ENCODE measurements at places on chromosomes 5 and 9.

- no peak for DNase-seq
These were observed 344.8 kb downstream of the MTRR start for GRCh38 chr5:8213701-8214240.

- no peak for DNase-seq
These were observed 334.0 kb upstream of the NUDT12 start for GRCh38 chr5:103896593-103896992.

GRCh38 chr5:137401946-137402345, 97.2 kb downstream of the SPOCK1 start:
- no peak for DNase-seq

DNA sequence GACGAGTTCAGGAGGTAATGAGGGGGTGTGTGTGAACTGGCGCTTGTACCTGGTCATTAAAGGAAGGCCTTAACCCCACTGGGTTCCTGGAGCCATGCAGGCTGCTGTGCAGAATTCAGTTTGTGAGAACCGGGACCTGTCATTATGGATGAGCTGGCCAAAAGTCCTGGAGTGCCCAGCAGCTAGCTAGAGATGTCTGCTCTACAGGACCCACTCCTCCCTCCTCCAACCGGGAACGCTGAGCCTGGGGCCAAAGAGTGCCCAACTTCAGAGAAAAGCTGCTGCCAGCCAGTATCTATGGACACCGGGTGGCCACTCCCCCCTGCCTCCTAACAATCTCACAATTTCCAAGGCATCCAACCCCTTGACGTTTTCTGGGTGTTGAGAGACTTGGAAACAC, 1.2 kb downstream of the ENTREP1 start:
- DNase-seq = no peak

DNA sequence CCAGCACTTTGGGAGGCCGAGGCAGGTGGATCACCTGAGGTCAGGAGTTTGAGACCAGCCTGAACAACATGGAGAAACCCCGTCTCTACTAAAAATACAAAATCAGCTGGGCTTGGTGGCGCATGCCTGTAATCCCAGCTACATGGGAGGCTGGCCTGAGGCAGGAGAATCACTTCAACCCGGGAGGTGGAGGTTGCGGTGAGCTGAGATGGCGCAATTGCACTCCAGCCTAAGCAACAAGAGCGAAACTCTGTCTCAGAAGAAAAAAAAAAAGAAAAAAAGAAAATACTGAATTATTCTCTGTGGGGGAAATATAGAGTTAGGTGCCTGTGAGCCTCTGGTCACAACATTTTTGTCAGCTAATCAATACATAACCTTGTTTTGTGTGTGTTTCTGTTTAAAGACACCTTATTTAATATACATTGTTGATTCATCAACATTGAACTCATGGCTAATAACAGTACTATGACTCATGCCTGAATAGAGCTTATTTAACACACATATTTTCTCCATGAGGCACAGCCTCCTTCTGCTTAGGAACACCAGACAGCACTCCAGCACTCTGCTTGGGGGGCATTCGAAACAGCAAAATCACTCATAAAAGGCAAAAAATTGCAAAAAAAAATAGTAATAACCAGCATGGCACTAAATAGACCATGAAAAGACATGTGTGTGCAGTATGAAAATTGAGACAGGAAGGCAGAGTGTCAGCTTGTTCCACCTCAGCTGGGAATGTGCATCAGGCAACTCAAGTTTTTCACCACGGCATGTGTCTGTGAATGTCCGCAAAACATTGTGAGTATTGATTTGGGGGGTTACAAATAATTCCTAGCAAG, at the start of gene IL31RA:
Gene IL31RA (plus strand): TSS at position 519 of the 836 bp plus-strand sequence. CDS start 214 bp downstream, at position 733.
- no peak for DNase-seq

DNA sequence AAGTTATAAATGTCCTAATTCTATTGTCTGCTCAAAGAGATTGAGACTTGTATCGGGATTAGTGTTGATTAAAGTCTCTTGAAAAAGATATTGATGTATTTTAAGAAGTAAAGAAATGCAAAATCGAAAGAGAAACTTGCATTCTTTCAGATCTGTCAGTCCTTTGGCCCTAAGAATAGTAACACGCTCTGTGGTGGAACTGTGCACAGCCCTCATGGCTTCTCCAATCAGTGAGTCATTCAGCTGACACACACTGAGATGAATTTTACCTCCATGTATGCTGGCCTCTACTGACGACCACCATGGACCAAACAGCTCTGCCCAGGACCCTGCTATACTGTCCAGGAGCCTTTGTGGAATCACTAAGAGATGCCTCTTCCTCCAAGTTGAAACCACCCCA, 232.4 kb downstream of the ESM1 start:
- DNase-seq = no peak

GRCh38 chr9:21605489-21605931, 123.4 kb upstream of the IFNE start:
- no peak for DNase-seq

DNA sequence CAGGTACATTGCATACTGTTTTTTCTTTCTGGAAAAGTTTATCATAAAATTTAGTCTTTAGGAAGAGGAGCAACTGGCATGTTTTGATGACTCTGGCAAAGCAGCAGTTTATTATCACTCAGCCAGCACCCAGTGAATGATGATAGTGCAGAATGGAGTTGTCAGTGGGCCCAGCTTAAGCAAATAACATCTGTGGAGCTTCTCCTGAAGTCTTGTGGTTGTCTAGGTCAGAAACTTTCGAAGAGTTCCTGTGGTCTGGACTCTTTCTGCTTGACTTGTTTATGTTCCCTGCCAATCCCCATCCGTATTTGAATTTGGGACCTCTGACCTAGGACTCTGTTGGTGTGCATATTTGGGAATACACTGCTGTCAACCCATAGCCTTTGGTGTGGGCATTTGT, 38.1 kb upstream of the C5orf47 start:
- DNase-seq = no peak

- no peak for DNase-seq
These were observed 79.1 kb upstream of the GPR151 start for GRCh38 chr5:146595088-146595487.

- DNase-seq = no peak
These were observed 163.2 kb downstream of the TMEM167A start for GRCh38 chr5:82913971-82914370.

DNA sequence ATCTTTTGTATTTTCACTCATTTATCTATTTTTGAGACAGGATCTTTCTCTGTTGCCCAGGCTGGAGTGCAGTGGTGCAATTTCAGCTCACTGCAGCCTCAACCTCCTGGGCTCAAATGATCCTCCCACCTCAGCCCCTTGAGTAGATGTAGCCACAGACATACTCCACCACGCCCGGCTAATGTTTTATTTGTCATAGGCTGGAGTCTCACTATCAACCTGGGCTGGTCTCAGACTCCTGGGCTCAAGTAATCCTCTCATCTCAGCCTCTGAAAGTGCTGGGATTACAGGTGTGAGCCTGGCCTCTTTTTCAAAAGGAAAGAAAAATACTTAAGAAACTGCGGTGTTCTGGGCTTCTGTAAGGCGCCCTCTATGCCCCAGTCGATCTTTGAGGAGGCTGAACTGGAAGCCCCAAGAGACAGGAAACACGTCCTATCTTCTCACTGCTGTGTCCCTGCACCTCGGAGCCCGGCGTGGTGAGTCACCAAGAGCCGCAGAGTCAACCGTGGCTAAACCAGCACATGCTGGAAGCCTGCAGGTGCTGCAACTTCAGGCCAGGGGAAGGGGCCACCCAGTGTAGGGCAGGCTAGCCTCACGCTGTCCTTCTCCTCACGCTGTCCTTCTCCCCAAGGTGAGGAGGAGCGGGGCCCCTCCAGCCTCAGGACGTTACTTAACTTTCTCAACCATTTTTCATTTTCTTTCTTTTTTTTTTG, 15.2 kb upstream of the LHX3 start:
- DNase-seq = no peak

DNA sequence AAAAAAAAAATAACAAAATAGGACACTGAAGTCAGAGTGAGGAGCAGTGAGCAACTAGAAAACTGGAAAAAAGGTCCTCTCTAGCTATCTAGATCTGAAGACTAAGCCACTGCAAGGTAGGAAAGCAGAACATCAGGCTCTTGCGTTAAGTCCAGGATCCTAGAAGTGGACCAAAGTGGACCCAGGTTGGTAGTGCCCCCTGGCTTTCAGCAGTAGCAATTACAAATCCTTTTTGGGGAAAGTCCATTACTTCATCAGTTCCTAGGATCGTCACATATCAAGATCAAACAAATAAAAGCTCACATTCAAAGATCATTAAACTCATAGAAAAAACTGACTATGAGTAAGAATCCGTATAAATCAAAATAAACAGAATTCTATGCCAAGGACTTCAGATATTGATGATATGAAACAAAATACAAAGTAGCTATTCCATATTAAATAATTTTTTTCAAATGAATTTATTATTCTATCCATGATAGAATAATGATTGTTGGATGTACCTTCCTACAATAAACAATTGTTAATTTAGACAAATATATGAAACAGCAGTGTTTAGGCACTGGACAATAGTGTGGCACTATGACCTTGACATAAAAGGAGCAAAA, 6.5 kb upstream of the RICTOR start:
- DNase-seq = no peak

DNA sequence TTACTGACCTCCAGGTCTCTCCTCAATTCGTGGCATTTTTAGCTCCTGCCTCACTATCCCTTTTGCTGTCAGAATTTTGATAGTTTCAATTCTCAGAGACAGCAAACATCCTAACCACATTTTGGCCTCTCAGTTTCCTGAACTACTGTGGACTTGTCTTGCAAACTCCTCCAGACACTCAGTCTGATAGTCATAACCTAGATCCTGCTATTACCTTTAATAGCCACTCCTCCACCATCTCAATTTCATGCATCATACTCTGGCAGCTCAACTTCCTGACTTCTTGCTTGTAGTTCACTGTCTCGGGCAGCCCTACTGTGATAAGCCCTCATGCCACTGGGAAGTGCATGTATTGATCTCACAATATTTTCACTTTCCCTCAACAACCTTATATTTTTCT, 481.8 kb upstream of the CDH18 start:
- no peak for DNase-seq

GRCh38 chr5:32543291-32543690, 42.1 kb upstream of the SUB1 start:
- no peak for DNase-seq

DNA sequence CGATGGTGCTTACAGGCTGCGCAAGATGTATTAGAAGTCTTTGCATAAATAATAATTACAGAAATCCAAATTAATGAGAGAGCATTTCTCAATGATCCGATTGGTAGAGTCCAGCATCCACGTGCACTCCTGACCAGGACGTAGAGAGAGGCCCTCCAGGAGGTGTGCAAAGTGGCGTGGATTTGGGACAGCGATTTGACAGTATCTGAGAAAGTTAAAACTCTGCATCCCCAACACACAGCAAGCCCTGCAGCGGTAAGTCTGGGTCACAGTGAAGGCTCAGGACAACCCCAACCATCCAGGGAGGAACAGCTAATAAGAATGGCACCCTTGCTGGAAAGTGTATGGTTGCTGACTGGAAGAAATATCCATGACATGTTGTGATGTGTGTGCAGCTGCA, 180.2 kb downstream of the AUH start:
- no peak for DNase-seq

GRCh38 chr5:77881528-77881927, 105.4 kb upstream of the TBCA start:
- DNase-seq = no peak

GRCh38 chr5:39624890-39625289, 200.1 kb upstream of the DAB2 start:
- DNase-seq = no peak

Data from lower leg skin (tissue), 4 donors.